ENCODE measurements at places on chromosomes 1 and 21. TPM values are rescaled to one million over a fixed set of nuclear protein-coding genes. Genes with fewer than 3 reads are reported as not detected.

KRTAP25-1 gene
- not detected for total RNA-seq

RIMKLA gene
- under 0.01 TPM for total RNA-seq

DNASE2B gene
- not detected for total RNA-seq

SV2A gene
- total RNA-seq: 19.4 TPM

GRCh38 chr1:53025769-53026112, 36.3 kb upstream of the PODN start:
- no peak for DNase-seq

DNA sequence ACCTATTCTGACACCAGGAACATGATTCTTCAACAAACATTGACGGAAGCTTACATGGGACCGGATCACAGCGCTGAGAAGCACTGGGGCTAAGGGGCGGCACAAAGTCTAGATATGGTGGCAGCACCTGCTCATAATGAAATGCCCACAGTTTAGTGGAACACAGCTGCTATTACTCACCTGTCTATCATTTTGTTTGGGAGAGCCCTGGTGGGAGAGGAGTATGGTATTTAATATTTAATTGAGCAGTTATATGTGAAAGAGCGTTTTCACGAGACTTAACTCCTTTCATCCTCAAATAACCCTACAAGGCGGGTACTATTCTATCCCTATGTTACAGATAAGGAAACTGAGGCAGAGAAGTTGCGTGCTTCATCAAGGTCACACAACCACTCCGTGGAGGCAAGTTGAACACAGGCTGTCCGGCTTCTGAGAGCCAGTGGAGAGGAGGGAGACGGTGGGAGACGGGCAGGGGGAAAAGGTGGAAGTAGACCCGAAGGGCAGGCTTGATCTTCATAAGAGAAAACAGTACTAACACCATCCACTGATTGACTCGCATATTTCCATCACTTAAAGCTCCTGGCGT, 790 bp upstream of the TSNAX start:
- no peak for DNase-seq

GRCh38 chr1:182662956-182663355, 21.4 kb downstream of the RGS8 start:
- DNase-seq: no peak

- DNase-seq: no peak
Measured at GRCh38 chr21:29201186-29201585, 70.7 kb downstream of the MAP3K7CL start.

- DNase-seq: peak; percentile 99
Measured at GRCh38 chr1:173122958-173123852, 72.5 kb upstream of the TNFSF18 start.

GRCh38 chr1:91730801-91731732, 154.9 kb downstream of the TGFBR3 start:
- peak; percentile 93 for DNase-seq

All from fibroblast of villous mesenchyme (primary cell).